ENCODE measurements at places on chromosomes 4 and X.

GRCh38 chr4:177393236-177393635 lies 49.0 kb downstream of the AGA start:
- no peak for DNase-seq

- no peak for DNase-seq
Measured at GRCh38 chr4:106629268-106629625, 260.7 kb upstream of the GIMD1 start.

GRCh38 chr4:182225257-182225852 lies 17.8 kb upstream of the TENM3 start:
- no peak for DNase-seq

DNA sequence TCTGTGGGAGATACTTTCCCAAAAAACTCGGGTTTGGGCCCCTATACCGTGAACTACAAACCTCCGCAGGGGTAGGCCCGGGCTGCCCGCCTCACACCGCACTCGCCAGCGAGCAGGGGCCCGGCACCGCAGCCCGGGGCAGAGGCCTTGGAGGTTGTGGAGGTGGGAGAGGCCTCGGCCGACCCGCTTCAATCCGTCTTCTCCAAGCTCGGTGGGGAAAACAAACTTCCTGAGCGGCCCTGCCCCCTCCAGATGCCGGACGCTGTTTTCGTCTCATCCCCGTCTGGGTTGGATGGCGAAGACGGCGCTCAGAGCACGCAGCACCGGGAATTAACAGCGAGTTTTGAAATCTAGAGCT lies 442 bp upstream of the MCUB start:
- DNase-seq, result no peak

DNA sequence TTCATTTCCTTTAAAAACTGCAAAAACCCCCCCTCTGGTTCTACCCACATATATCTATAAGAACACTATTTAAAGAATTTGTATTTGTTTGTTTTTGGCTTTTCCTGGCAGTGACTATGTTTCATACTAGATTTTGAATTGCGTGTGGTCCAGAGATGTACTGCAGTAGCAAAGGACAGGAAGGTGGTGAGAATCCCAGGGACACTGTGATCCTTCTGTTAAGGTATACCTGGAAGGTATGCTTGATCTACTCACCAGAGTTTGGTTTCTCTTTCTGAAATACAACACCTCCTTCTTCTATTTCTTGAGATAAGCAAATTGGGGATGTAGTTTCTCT lies 129.6 kb upstream of the RASGEF1B start:
- DNase-seq, result no peak

GRCh38 chrX:104935581-104935980 lies 284.9 kb downstream of the TEX13A start:
- DNase-seq, result no peak

GRCh38 chr4:176453658-176454057 lies 133.9 kb downstream of the SPCS3 start:
- DNase-seq, result no peak

DNA sequence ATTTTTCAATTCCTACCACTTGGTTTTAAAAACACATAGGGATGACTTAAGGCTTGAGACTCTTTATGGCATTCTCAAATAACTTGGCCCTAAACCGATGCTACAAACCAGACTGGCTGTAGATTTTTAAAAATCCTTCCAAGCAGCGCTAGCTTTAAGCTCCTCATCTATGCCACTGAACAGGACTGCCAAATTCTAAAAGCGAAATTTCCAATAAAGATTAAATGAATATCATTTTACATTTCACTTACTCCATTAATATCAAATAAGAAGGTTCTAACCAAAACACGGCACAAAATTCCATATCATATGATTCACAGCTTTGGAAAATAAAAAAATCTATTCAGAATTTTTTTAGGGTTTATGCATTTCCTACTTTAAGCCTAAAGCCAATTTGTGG lies 134.2 kb downstream of the FANCB start:
- DNase-seq, result no peak

DNA sequence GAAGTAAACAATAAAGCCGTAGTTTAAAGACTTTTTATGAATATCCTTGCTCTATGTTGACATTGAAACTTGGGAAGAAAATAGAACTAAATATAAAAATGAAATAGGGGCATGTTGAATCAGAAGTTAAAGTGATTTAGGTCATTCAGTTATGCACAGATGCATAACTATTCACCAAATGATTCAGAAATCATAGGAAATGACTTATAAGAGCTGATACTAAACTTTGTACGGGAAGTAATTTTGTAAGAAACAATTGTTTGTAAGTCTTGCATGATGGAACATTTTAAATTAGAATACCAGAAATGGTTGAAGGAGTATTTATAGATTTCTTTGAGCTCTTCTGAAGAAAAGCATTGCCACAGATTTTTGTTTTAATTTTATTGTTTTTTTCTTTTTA lies 246.5 kb downstream of the CPE start:
- DNase-seq, result peak; percentile 23

DNA sequence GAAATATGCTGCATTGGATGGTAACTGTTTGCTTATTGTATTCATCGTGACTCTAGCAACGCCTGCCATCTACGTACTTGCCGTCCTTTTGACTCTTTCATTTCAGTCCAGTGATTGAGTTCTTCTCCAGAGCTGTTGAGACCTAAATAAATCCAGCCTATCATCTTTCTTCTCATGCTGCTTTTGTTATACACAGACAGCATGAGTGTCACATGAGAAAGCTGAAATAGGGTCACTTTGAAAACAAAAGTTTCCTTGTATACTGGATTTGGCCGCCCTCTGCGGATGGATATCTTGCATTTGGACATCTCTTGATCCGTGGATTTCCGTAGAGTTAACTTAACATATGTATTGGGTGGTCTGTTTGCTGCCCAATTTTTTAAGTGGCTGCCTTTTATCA lies 67.2 kb downstream of the TMPRSS11F start:
- no peak for DNase-seq

DNA sequence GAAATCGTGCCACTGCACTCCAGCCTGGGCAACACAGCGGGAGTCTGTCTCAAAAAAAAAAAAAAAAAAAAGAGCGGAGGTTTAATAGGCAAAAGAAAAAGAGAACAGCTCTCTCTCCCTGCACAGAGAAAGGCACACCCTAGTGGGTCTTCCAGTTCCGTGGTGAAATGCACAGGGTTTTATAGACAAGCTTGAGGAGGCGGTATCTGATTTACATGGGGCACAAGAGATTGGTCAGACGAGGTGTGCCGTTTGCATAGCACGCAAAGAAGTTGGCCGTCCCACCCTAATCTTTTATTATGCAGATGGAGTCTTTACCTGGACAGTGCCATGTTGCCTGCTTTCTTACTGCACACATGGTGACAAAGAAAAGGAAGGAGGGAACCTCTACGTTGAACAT lies 33.5 kb upstream of the REST start:
- peak; percentile 78 for DNase-seq

DNA sequence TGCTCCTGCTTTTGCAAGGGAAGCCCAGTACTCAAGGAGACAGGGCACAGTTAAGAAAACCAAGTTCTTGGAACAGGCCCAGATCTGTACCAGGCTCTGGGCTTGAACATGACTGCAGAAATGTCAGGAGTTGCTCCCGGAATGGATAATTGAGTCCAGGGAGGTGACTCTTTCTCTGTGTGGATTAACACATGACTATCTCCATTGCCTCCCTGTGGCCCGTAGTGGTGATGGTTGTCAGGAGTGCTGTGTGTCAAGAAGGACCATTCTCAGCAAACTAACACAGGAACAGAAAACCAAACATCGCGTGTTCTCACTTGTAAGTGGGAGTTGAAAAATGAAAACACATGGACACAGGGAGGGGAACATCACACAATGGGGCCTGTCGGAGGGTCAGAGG lies 39.9 kb downstream of the CCKAR start:
- DNase-seq, result no peak

Measured in epithelial cell of esophagus (primary cell).